ENCODE measurements at places on chromosomes 7 and 10.

DNA sequence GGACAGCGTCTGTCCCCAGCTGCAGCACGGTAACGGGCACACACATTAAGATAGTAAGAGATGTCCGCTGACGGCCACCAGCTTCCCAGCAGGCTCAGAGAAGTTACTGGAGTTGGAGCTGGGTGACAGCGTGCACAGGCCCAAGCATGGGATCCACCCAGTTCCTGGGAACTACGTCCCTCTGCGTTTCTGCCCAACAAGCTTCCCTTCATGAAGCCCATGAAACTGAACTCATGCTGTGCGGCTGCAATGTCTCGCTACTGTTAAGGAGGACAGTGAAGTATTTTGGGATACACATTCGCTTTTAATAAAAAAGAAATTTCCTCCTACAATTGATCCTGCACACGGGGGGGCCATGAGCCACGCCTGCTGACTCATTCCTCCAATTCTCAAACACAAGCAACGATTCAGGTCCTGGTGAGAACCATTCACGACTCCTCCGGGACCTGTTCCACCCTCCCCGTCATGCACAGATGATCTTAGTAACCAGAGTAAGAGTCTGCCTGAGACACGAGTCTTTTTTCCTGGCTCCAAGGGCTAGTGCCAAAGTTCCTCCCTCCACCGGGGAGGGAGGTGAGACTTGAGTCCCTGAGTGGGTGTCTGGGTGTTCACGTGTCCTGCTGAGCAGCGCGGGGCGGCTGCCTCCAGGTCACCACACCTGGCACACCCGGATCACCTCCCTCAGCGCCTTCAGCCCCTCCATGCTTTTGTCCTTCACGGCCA lies 2.6 kb downstream of the PSMG3 start:
- peak; percentile 73 for DNase-seq

- DNase-seq, result peak; percentile 6
Observed at GRCh38 chr10:93081834-93082233, 8.1 kb downstream of the CYP26A1 start.

DNA sequence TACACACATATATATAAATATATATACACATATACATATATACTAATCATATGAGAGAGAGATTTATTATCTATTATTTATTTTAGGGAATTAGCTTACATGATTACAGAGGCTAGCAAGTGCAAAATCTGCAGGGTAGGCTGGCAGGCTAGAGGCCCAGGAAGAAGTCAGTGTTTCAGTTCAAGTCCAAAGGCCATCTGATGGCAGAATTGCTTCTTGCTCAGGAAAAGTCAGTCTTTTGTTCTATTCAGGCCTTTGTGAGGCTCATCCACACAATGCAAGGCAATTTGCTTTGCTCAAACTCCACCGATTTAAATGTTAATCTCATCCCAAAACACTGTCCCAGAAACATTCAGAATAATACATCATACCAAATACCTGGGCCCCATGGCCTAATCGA lies 2.6 kb upstream of the C10orf120 start:
- no peak for DNase-seq

- no peak for DNase-seq
Observed at GRCh38 chr10:120989996-120990598, 138.9 kb downstream of the WDR11 start.

DNA sequence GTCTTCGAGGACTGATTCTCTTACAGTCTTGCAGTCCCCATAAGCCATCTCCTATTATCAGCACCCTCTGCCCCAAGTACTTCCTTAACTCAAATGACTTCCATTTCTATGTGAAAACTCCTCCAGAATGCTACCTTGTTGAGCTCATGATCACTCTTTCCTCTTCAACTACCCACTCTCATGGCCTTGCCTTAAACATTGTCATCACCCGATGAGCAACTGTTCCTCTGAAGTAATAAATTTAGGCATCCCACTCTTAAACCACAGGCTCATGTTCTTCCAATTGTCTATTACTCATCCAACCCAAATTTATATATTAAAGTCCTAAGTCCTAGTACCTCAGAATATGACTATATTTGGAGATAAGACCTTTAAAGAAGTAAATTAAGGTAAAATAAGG lies 152.9 kb downstream of the C1GALT1 start:
- DNase-seq, result no peak

- DNase-seq, result no peak
Observed at GRCh38 chr10:27659786-27660185, 85.8 kb downstream of the MKX start.

DNA sequence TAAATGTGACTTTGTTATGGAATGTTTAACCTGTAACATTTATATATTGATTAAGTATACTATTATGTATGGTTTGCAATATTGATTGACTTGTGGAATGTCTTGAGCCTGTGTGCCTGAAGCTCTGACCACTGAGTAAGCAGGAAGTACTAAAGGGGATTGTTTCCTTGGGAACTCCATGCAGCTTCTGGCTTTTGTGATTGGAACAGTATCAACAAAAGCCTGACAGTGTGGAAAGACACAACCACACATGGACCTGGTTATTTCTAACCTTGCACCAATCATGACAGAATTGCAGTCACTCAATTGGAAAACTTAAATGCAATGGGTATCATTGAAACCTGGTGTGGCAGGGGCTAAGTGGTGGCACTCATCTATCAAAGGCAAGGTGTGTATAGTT lies 45.5 kb upstream of the PIK3CG start:
- DNase-seq, result no peak

DNA sequence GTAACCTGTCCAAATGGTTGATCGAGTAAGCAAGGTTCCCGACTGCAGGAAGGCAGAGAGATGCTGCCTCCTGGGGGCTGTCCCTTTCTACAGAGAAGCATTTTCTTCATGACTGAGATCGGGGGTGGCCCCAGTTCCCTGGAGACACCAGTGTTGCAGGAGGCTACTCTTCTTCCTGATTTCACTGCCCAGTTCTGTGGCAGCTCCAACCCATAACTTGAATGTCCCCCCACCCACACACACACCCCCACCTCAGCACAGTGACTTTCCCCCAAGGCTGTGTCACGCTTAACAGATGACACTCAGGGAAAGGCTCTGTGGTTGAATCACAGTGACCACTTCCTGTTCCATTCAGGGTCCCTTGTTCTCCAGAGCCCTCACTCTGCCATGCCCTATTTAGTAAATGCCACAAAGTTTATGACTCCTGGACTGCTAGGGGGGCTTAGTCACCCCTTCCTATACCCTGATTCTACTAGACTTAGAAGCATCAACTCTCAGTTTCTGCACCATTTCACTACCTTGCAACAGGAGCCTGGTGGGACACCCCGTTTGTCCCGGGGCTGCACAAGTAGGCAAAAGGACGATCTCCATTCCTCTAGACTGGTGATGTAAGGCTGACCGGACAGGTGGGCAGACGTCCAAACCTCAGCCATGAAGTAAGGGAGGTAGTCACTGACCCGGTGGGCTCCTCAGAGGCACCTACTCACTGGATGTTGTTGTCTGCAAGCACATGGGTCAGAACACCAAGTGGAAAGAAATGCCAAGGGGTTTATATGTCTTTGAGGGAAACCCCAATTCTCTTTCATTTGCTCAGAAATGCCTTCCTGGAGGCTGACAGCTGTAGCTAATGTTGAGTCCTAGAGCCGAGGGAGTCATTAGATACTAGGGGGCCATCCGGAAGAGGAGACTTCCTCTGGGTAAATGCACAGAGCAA lies 31.3 kb upstream of the SMC3 start:
- DNase-seq, result peak; percentile 87

GRCh38 chr10:53153831-53154230 lies 381.2 kb upstream of the MBL2 start:
- DNase-seq, result no peak

DNA sequence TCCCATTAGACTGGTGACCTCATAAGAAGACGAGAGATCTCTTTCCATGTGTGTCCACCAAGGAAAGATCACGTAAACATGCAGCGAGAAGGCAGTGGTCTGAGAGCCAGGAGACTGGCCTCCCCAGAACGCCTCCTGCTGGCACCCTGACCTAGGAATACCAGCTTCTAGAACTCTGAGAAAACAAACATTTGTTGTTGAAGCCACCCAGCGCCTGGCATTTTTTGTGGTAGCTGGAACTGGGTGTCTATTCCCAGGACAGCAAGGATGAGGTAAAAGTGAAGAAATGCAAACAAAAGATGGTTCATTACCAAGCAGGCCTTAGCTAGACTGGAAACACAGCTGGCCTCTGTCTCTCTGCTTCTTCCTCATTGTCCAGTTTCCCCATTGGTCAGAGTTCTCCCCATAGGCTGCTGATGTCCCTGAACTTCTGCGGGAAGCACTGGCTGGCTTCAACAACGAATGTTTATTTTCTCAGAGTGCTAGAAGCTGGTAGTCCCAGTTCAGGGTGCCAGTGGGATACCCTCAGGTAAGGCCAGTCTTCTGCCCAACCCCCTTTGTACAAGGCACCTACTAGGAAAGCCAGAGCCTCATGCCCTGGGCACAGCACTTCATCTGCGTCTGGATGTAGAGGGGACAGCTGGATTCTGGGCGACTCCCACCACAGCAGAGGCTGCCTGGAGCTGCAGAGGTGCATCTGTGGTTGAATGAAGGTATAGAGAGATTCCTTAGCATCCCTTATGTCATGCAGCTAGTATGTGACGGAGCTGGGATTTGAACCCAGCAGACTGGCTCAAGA lies 304.9 kb downstream of the TCERG1L start:
- DNase-seq, result no peak

GRCh38 chr7:145753004-145753403 lies 363.6 kb upstream of the CNTNAP2 start:
- DNase-seq, result no peak

- no peak for DNase-seq
Observed at GRCh38 chr7:149865437-149865836, 8.3 kb upstream of the ATP6V0E2 start.

DNA sequence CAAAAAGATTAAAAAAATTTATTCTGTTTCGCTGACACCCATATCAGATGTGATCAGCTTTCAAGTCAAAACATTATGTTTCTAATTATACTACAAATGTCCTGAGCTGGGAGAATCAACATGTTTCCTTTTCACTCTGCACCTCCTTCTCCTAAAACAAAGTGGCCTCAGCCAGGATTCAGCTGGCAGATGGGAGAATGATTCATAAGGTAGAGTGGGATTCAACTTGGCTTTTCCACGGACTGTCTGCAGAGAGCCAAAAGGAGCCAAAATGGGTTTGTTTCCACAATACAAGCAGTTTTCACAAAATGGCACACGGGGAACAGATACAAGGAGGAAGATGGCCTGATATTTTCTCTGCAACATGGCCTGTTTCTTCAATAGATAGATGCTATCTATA lies 376.5 kb upstream of the PRKCQ start:
- no peak for DNase-seq

- peak; percentile 92 for DNase-seq
Observed at GRCh38 chr10:43809211-43809930, 160.7 kb upstream of the ZNF32 start.

GRCh38 chr7:9945131-9945530 lies 1028.5 kb upstream of the PHF14 start:
- DNase-seq, result no peak

DNA sequence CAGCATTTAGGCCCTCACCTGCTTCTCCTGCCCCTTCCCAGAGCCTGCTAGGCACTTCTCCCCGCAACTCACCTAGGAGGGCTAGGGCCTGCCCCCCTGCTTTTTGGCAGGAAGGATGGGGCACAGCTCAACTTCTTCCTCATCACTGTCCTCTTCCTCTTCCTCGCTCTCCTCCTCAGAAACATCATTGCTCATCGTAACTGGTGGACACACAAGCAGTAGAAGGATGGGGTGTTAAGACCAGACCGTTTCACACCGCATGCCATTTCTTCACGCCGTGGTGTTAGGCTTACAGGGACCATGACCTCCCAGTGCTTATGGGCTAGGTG lies 1.6 kb downstream of the NPM3 start:
- DNase-seq, result no peak

DNA sequence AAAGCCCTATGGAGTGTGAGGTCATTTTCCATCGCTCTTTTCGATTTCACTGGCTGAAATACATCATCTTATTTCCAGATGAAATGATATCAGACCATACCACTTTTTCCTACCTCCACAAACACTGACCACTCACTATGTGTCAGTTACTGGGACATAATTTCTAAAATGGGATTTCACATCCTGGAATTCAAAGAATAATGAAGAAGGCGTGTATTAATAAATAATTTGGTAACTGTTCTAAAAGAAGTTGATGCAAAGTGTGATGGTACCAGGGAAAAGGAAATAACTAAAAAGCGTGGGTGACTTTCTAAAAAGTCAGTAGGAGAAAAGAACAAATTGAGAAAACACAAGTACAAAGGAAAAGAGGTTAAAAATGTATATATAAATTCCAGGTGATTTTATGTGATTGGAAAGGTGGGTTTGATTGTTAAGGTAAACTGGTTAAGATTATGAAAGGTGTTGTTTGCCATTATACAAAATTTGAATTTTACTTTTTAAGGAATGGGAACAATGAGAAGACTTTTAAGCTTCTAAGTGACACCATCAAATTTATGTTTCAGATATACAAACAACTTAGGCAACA lies 764 bp upstream of the NDUFA5 start:
- no peak for DNase-seq

- no peak for DNase-seq
Observed at GRCh38 chr10:88127269-88127668, 263.8 kb downstream of the PTEN start.

- DNase-seq, result no peak
Observed at GRCh38 chr10:69043931-69044531, 43.9 kb upstream of the SRGN start.

DNA sequence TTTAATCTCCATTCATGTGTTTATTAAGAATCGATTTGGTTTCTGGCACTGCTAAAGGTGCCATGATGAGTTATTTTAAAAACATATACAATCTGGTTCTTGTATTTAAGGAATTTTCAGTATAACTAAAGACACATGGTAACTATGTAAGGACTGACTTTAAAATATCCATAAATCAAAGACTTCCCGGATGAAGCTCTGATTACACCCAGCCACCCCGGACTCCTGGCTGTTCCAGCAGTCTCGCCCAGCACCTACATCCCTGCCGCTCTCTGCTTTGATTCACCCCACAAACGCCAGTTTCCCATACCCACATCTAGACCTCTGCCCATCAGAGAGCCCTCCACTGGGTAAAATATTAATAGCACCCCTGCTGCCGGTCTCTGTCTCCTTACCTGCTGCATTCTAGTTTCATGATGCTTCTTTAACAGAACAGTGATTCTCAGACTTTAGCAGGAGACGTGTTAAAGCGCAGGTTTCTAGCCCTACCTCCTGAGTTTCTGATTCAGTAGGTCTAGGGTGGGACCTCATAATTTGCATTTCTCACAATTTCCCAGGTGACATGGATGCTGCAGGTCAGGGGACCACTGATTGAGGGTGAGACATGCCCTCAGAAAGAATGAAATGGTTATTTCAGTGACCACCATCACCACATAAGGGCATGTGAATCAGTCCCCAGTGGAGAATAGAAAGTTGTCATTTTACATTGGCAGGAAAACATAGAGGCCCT lies 185.7 kb downstream of the KIAA1217 start:
- no peak for DNase-seq

GRCh38 chr7:17301471-17302456 lies 3.3 kb downstream of the AHR start:
- peak; percentile 47 for DNase-seq

- DNase-seq, result no peak
Observed at GRCh38 chr10:93622942-93623341, 10.6 kb downstream of the PDE6C start.

DNA sequence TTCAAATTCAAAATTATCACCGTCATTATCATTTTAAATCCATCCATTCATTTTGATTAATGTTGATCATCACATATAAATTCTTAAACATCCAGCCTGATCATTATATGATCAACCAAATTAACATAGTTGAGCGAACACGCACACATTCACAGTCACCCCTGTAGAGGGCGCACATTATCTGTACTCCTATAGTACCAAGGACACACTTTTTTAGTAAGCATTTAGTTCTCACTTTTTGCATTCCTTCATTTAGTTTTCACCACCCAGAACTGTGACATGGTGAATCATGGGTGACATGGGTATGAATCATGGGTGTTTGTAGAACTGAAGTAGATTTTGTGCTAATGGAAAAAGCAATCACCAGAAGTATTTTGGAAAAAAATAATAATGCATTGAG lies 26.0 kb upstream of the ZNF735 start:
- DNase-seq, result no peak
